Chondrocyte (in vitro differentiated cells): ENCODE measurements at places on chromosomes 11 and 22. TPM values are rescaled to one million over a fixed set of nuclear protein-coding genes. Genes with fewer than 3 reads are reported as not detected.

GRCh38 chr22:26169315-26170111, at the start of gene SEZ6L:
TSS of gene SEZ6L (plus strand) at chr22:26169462. CDS start at chr22:26169670, 208 bp downstream.
- H3K27me3 ChIP-seq, result peaks cover 59% of the 10 kb centered on the region
- peak within 1 kb of the TSS; percentile 57 for H3K4me3 ChIP-seq
- DNase-seq, result no peak
- peaks cover 6% of the 10 kb centered on the region for H3K4me1 ChIP-seq
- H3K27ac ChIP-seq, result no peak within 1 kb of the TSS

GRCh38 chr22:42459287-42460063, 27.3 kb upstream of the NFAM1 start:
- DNase-seq, result no peak
- no peak overlapping the region for H3K4me3 ChIP-seq
- H3K36me3 ChIP-seq, result peaks cover 2% of the 10 kb centered on the region
- H3K4me1 ChIP-seq, result no peaks in the 10 kb centered on the region
- no peak overlapping the region for H3K27ac ChIP-seq

DNA sequence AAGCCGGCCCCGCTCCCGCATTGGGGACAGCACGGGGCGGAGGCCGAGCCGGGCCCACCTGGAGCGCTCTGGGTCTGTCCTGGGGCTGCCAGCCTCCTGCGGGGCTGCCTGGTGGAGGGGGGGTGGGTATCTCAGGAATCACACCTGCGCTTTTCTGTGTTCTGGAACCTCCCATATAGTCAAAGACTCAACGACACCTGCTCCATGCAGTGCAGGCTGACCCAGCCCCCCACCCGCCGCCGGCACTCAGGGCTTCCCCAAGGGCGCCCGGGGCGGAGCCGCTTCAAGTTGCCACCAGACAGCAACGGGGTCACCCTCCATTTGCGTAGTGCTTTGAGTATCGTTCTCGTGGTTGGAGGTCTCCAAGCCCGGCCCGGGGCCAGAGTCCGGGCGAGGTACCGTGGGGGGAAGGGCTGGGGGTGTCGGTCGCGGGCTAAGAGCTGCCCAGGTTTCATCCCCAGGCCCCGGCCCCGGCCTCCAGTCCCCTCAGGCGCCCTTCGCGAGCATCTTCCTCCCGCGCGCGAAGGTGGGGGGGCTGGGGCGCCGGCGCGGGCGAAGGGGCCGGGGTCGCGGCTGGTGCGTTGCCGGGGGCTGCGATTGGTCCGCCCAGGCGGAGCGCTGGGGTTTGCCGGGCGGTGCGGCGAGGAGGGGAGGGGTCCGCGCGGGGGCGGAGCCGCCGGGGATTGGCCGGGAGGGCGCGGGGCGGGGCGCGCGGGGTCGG, 6.6 kb downstream of the TSPAN4 start:
- H3K27me3 ChIP-seq, result no peaks in the 10 kb centered on the region
- DNase-seq, result no peak
- no peak overlapping the region for H3K27ac ChIP-seq
- H3K4me1 ChIP-seq, result peaks cover 27% of the 10 kb centered on the region

Gene ZBTB16
- total RNA-seq, result 18.5 to 22.0 TPM (median 21.9 TPM) in 3 replicates

Gene ARL2
- total RNA-seq, result 80.1 to 85.5 TPM (median 83.7 TPM) in 3 replicates
